ENCODE measurements at places on chromosomes 12 and 14.

DNA sequence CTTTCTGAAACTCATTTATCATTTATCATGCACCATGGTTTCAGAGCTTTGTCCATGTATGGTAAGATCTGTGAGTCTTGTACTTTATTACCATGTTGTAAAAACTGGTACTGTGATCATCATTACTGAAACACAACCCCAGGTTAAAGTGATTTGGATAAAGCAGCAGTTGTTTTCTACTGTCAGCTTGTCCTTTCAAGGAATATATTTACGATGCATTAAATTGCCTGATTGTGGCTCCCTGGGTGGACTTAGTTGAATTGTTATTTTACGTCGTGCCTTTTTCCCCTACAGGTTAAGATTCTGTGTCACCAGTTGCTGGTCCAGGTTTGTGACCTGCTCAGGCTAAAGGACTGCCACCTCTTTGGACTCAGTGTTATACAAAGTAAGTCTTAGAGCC is 46.1 kb downstream of the FRMD6 start:
- peak; percentile 65 for DNase-seq

- DNase-seq, result no peak
Observed at GRCh38 chr12:109346920-109347319, 780 bp upstream of the MYO1H start.

DNA sequence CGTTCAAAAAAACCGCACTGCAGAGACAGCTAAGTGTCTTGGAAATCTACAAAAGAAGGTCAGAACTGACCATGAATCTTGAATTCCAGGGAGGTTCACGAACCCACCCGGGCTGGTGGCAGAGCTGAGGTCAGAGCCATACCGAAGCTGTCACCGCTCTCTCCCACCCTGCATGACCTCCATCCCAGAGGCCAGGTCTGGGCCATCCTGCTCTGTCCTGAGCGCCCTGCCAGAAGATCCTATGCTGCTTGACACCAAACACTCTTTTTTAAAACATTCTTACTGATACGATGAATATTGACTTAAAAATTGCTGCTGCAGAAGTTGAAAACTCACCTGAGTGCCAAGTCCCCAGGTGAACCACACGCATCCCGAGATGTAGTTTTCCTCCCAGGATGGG is 329.1 kb upstream of the FKBP4 start:
- DNase-seq, result no peak

GRCh38 chr14:99479160-99479905 is 1.3 kb downstream of the SETD3 start:
- no peak for DNase-seq

GRCh38 chr12:5294274-5295070 is 137.4 kb upstream of the NTF3 start:
- DNase-seq, result no peak

GRCh38 chr12:1457901-1458300 is 136.5 kb downstream of the FBXL14 start:
- no peak for DNase-seq

DNA sequence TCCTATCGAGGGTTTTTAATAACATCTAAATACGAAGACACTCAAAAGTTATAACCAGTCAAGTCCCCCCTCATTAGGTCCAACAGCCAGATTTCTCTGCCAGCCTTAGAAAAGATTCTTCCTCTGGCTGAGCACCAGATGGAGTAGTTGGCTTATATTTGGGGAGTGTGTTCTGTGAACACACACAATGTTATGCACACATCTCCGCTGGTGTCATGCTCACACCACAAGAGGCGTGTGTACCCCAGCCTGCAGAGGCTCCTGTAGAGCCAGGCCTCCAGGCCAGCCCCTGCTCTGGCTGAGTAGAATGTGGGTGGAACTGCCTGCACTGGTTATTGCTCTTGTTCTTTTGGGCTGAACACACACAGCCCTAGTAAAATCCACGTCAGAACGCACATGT is 64.0 kb downstream of the PIWIL1 start:
- peak; percentile 9 for DNase-seq

- DNase-seq, result no peak
Observed at GRCh38 chr12:70948976-70949336, 28.4 kb upstream of the PTPRR start.

GRCh38 chr12:109027767-109028166 is 6.9 kb upstream of the SVOP start:
- no peak for DNase-seq

DNA sequence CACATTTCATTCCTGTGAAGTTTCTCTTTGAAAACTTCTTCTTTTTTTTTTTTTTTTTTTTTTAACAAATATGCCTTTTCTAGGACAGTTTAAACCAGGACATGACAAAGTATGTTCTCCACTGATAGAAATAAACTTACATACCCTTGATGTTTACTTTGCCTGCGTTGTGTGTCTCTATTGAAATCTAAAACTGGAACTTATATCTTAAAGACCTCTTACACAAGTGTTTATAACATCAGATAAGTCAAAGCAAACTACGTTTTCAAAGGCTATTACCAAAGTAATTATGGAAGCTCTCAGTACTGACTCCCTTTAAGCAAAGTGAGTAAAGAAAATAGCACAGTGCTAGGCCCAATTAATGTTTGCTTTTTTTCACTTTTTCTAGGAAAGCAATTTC is 30.6 kb upstream of the ISM2 start:
- DNase-seq, result no peak

GRCh38 chr12:64806593-64807460 is 17.6 kb upstream of the TBC1D30 start:
- no peak for DNase-seq

DNA sequence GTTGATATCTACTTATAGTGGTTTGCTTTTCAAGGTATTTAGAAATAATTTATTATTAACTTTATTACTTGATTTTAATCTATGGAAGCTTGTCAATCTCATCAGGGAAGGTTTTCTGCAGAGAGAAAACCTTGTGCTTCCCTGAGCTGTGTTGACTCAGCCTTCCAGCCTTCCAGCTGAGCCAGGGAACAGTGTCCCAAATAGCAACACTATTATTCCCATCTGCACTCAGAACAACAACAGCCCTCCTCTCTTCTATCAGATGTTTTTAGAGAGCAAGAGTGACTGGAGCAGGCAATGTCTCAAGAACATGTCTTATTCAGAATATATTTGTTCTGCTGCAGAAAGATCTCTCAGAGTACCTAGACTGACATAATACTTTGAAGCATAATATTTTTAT is 389.9 kb upstream of the GARIN6 start:
- DNase-seq, result no peak

- DNase-seq, result no peak
Observed at GRCh38 chr12:123063535-123063934, 83.1 kb downstream of the ARL6IP4 start.

DNA sequence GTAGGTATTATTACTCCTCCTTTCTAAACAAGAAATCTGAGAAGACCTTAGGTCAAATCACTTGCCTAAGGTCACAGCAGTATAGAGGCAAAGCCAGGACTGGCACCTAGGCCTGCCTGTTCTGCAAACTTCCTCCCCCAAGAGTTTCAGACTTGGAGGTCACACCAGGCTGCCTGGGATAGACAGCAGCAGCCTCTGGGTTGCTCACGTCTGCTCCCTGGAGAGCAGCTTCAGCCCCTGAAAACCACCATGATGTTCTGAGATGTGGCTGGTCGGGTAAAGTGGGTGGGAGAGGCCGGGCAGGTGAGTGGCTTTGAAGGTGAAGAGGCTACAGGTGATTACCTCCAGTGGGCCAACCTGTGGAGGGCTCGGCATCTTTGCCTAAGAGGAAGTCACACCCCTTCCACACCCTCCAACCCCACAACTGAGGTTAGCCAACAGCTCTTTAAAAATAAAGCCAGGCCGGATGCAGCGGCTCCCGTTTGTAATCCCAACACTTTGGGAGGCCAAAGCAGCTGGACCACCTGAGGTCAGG is 37.0 kb upstream of the PNMA1 start:
- no peak for DNase-seq

- no peak for DNase-seq
Observed at GRCh38 chr12:17301544-17301943, 695.6 kb upstream of the LMO3 start.

GRCh38 chr12:31589904-31590641 is 863 bp downstream of the DENND5B start:
- DNase-seq, result peak; percentile 64

DNA sequence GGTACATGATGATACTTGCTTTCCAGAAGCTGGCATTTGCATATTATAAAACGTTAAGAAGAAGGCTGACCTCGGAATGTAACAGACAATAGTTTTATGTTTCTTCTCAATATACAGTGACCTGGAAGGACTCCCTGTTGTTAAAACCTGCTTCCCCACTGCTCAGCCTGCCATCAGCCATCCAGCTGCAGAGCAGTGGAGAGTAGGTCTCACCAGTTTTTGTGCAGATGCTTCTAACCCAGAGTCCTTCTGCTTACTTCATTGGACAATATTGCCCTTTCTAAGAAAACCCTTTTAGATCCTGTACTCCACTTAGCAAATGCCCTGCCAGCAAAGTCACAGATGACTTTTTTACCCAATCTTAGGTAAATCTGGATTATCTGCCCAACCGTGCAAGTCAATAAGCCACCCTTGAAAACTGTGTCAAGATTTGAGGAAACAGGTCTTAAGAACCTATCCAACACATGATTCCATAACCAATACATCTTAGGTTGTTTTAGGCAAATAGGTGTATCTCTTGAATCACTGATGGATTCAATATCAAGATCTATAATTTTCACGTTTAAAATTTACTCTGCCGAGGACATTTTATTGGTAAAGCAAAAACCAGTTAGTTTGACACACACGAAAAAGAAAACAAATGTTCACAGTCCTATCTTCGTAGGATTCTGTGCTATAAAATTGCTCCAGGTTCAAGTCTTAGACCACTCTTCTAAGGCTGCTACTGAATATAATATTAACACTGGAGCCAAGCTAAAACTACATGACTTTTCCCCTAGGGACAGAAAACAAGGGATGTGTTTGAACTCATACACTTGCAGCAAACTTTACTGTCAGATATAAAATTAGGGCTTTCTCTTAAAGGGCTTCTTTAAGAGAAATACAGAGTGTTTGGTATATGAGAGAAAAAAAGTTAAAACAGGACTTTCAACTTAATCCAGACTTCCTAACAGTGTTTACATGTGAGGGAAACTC is 5.7 kb downstream of the PHLDA1 start:
- no peak for DNase-seq

DNA sequence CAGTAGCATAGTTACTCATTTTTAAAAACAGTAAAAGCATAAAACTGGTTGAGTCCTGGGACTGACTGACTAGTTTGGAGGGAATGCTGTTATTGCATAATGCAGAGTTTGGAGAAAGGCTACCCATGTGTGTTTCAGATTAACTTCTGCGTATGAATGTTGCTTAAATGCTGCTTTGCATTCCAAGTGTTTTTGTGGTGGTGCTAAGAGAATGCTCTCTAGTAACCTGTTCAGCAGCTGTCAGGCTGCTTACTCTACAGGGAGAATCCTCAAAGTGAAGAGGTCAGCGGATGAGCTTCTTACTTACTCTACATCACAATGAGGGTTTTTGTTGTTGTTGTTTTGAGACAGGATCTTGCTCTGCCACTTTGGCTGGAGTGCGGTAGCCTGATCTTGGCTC is 4.3 kb downstream of the DLST start:
- DNase-seq, result no peak

DNA sequence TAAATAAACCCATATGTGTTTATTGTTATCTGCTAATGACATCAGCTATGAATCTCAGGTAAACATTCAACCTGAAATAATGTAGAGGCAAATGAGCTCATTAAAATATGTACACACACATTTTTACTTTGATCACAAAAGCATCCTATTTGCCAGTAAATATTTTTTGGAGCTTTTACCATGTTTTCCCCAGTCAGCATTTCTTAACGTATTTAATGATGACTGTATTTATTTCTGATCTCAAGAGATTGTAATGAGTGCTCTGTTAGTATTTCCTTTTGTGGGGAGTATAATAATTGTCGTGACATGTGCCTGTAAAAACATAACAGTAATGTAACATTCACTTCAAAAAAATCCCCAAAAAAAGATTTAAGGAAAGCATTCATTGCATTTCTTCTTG is 52.1 kb downstream of the FRMD6 start:
- DNase-seq, result no peak

DNA sequence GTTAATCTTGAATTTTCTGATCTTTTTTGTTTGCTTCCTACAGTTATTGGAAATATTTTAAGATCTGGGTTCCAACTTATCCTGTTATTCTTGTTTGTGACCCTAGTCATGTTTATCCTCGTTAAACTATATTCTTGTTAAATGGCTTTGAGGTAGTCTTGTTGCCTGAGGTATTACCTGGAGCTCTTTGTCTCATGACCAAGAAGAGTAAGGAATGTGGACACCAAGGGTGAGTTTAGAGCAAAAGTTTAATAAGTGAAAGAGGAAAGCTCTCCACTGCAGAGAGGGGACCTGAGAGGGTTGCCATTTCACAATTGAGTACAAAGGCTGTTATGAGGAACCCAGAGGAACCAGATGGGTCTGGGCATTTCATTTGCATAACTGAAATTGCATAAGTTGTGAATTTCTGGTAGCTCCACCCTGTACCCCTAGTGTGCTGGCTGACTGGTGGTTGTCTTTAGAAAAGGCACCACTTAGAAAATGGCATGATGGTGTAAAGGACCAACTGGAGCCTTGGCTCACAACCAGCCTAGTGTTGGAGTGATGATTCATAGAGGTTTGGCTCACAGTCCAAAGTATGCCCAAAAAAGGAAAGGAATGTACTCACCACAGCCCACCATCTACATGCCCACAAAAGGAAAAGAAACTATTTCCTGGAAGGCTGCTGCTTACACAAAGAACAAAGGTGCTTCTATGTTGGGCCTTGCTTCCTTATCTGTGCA is 36.7 kb upstream of the RESF1 start:
- no peak for DNase-seq

DNA sequence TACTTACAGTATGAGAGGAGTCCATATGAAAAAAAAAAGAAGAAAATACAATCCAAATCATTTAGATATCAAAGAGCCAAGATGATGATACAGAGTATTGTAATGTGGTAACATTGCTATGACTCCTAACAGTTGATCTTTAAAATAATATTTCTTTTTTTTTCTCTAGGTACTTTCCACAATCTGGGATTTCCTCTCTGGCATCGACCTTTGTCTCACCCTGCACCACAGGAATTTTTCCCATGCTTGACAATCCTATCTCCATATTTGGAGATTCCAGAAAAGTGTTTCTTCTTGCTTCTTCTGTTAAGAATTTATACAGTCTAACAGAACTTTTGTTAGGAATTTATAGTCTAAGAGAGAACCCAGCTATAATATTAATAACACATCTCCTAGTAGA is 184.4 kb downstream of the ITPR2 start:
- DNase-seq, result no peak

GRCh38 chr12:125614058-125614457 is 548.8 kb downstream of the AACS start:
- no peak for DNase-seq

- DNase-seq, result no peak
Observed at GRCh38 chr14:92651758-92652406, 96.5 kb downstream of the LGMN start.
